ENCODE measurements at places on chromosomes 12 and 14. TPM values are rescaled to one million over a fixed set of nuclear protein-coding genes. Genes with fewer than 3 reads are reported as not detected.
A peak's percentile ranks its signal among the peaks of the same experiment; 100 is the strongest.

C12orf42 gene
- not detected for total RNA-seq

CHGA gene
- not detected for total RNA-seq

DNA sequence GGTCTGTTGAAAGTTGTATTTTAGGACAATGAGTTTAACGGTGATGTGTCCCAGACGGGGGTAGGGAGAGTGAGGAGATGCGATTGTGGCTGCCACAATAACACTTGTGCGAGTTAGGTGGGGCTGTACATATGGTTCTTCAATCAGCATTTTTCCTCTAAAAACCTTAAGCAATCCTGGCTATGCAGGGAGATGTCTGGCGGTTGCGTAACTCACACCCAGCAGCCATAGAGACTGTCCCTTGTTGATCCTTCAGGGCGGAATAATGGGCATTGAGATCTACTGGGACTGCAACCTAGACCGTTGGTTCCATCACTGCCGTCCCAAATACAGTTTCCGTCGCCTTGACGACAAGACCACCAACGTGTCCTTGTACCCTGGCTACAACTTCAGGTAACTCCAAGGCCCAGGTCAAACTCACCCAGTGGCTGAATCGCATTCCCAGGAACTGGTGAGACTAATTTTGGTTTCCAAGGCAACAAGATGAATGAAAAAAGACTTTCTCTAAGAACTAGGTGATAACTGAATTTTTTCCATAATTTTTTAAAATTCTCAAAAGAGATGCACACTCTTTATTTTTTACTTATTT, 34.6 kb downstream of the P2RX7 start:
- DNase-seq: no peak

IPO4 gene
- 23.1 TPM for total RNA-seq

GRCh38 chr14:81737938-81738337, 204.3 kb upstream of the SEL1L start:
- DNase-seq: no peak

- no peak for DNase-seq
These were observed 47.1 kb downstream of the ARF6 start for GRCh38 chr14:49939884-49940510.

DNA sequence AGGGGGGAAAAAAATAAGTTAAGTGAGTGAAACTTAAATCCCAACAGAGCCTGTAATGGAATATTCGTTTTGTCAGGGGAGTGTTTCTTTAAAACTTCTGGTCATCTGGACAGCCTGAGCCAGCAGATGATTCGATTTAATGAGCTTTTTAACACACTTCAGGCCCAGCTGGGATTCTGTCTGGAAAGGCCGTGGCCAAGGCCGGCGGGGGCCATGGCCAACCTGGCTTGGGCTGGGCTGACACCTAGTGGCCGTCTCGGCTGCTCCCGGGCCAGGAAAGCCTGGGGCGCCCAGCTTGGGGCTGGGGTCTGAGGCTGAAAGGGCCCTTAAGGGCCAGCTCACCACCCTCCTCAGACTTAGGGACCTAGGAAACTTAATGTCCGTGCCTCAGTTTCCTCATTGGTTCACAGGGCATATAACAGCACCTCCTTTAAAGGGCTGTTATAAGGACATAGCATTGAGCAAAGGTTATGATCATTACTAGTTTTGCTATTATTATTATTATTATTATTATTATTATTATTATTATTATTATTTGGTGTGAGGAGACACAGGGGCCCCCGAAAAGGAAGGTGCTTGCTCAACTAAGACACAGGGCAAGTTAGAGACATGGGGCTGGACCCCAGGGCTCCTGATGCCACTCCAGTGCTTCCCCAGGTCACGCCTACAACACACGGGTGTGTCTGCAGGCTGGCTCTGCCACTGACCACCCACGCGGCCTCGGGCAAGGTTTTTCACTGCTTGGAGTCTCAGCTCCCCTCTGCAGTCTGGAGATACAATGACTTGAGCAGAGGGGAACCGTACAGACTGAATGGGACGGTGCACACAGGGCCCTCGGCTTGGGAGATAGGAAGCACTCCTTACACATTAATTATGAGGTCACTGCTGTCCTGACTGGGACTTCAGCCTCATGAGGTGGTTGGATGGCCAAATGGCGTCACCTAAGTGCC, 84.0 kb downstream of the SYNE3 start:
- no peak for DNase-seq

- DNase-seq: no peak
These were observed 52.9 kb upstream of the DIO3 start for GRCh38 chr14:101508196-101508947.

DNA sequence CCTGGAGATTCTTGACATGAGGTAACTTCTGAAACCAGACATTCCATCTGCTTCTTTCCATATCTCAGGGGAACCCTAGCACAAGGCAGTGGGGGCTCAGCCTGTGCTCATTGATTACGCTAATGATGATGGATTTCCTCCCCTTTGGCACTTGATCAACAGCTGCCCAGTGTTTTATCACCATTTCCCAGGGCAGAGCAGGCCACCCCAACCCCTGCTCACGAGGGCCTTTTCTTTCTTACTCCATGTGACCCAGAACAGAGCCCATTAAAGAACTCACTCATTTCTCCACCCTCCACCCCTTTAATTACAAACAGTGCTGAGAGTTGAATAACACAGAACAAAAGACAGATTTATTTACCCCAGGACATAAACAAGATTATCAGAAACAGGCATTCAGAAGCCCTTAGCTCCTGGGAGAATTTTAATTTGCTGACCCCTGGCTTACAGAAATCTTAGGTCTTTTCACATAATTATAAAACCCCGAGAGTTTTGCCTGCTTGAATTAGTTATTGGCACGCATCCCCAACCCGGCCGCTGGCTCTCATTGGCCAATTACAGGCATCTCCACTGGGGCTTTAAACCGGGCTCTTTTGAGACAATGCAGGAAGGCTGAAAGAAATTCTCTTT, 32.0 kb upstream of the CCDC60 start:
- DNase-seq: no peak

LRCOL1 gene
- total RNA-seq: 3.7 TPM

DNA sequence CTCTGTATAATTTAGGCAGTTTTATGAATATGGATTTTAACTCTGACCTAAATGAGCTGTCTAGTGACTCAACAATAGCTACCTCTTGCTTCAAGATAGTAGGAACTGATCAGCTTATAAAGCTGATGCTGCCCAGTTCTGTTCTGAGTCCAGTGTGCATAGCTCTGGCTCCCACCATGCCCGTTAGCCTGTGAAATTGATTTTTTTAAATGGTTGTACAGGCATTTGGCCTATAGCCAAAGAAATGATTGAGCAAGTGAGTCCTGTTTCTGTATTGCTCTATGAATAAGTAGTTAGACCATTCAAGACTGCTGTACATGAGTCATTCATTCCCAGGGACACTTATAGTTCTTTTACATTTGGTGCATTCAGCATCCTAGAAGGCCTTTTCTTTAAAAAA, 36.4 kb downstream of the SAMD4A start:
- no peak for DNase-seq

GRCh38 chr12:52903285-52903854, 1.5 kb downstream of the KRT8 start:
- peak; percentile 93 for DNase-seq

DNA sequence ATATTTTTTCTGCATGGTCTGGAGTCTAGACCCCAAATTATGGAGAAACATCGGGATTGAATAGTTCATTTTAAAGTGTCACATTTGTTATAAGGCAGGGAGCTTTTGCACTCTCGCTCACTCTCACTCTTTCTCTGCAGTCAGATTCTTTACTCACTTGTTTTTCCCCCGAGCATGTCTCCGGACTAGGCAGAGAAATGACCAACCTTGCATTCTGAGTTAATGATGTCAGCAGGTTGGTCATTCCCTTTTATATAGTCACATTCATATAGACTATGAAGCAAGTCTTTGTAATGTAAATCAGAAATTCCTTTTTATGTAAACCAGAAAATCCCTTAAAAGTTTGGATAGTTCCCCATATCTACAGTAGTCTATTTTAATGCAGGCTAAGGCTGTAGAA, 4.1 kb downstream of the C12orf75 start:
- no peak for DNase-seq

DNA sequence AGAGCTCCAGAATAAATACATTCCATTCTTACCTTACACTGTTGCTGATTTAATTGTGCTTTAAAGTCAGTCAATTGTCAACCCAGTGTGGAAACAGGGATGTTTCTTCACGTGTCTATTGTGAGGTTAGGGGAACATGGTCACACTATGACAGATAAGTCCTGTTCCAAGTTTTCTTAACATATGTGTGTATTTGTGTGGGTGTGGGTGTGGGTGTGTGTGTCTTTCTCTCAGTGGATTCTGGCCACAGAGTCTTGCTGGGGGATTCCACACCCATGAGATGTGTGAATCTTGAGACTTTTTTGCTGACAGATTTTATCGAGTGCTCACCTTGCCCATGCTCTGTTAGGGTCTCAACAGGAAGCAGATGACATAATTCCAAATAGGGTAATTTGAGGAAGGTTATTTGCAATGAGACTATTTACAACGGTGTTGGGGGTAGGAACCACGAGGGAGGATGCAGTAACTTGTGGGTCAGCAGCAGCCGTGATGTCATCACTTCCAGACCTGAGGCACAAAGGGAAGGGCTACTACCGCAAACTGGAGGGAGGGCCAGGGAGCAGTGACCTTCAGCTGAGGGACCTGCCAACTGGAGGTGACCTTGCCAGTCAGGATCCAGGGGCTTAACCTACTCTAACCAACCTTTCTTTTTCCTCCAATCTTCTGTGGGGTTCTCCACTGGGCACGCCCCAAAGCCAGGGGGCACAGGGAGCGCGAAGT, 1.9 kb upstream of the VRK1 start:
- DNase-seq: no peak

ENDOU gene
- total RNA-seq: 1.2 TPM

DNA sequence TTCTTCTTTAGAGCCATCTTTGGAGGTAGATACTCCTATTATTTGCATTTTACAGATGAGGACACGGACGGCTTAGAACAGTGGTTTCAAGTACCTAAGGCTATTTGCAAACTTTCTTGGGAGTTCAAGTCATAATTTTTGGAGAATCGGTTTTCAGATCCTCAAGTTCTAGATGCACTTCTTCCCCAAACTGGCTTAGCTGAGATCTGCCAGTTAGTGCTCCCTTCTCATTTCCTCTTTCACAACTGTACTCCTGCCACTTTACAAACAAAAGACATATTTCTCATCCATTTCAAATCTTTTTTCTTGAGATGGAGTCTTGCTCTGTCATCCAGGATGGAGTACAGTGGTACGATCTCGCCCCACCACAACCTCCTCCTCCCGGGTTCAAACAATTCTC, 77.3 kb downstream of the HELB start:
- DNase-seq: no peak

SLC6A15 gene
- 0.30 TPM for total RNA-seq

SLC2A13 gene
- 14.8 TPM for total RNA-seq

GRCh38 chr14:23286902-23287479, 1.1 kb upstream of the HOMEZ start:
- DNase-seq: no peak

GRCh38 chr12:96121271-96121711, 72.9 kb upstream of the ELK3 start:
- DNase-seq: no peak

DNA sequence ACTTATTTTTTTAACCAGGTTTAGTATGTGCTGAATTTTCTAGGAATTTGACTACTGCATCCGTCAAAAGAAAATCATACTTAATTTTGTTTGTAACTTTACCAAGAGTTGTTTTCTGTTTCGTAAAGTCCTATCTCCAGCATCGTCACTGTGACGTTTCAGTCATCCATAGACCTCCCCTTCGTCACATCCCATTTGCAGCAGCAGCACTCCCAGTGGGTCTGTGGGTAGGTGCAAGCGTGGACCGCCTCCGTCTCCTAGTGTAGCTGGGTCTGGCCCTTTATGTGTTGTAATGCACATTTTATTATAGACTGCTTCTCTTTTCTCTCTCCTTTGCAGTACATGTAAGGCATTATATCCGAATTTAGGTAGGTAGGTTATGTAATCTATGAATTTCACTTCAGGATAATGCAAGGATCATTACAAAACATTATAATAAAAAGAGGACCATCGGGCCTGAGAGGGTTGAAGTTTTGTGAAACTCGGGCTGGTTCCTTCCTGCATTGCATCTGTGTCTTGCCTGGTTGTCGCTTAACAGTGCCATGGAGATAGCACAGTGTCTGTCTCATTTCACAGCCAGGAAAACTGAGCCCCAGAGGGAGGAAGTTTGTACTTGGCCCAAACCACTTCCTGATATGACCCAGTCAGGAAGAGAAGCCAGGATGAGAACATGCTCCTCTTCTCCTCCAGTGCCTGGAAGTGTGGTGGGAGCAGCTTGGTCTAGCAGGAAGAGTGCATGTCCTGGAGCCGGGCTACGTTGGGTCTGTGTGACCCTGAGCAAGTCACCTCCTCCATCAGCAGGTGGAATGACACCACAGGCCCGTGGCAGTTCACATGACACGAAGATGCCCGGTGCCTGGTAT, 41.3 kb downstream of the EVL start:
- no peak for DNase-seq

GRCh38 chr12:34306133-34306830, 284.0 kb downstream of the ALG10 start:
- DNase-seq: no peak

MYH6 gene
- total RNA-seq: not detected
